ENCODE measurements at places on chromosomes 3 and 15. TPM values are rescaled to one million over a fixed set of nuclear protein-coding genes. Genes with fewer than 3 reads are reported as not detected.

The HRG gene
- not detected for total RNA-seq

The CYP1A2 gene
- total RNA-seq, result not detected

The PRSS50 gene
- 1.6 TPM for total RNA-seq

The PLA2G4D gene
- total RNA-seq, result 0.13 TPM

The CIB2 gene
- total RNA-seq, result 15.9 TPM

The CADPS gene
- 1.1 TPM for total RNA-seq

The XIRP1 gene
- total RNA-seq, result 0.13 TPM

The UBA7 gene
- total RNA-seq, result 162 TPM

The GOLGA6B gene
- 0.36 TPM for total RNA-seq

The DNAJA4 gene
- total RNA-seq, result 78.0 TPM

The CCDC13 gene
- total RNA-seq, result 1.2 TPM

The SLC35G2 gene
- total RNA-seq, result 4.0 TPM

The DENND4A gene
- 41.7 TPM for total RNA-seq

The IL20RB gene
- 4.3 TPM for total RNA-seq

The USP19 gene
- 69.3 TPM for total RNA-seq

The GOLGA8O gene
- 4.5 TPM for total RNA-seq

The SRGAP3 gene
- total RNA-seq, result 51.2 TPM

The EFCAB12 gene
- 0.26 TPM for total RNA-seq

The WDR93 gene
- 0.68 TPM for total RNA-seq

The TCF12 gene
- total RNA-seq, result 158 TPM

The CCR9 gene
- not detected for total RNA-seq

The NEK10 gene
- 9.4 TPM for total RNA-seq

The STRC gene
- total RNA-seq, result 1.4 TPM

The SLITRK3 gene
- total RNA-seq, result 1.2 TPM

The TBL1XR1 gene
- total RNA-seq, result 181 TPM

The TMEM158 gene
- 6.5 TPM for total RNA-seq

The HRH1 gene
- 10.5 TPM for total RNA-seq

The GOLGA8T gene
- not detected for total RNA-seq

The USP4 gene
- total RNA-seq, result 93.3 TPM

The FRMD4B gene
- 28.6 TPM for total RNA-seq

The XRN1 gene
- total RNA-seq, result 72.8 TPM

The CTXN2 gene
- total RNA-seq, result not detected

The ERICH6 gene
- 0.36 TPM for total RNA-seq

The DUOX1 gene
- total RNA-seq, result 85.5 TPM

The NRG4 gene
- 16.3 TPM for total RNA-seq

The CADM2 gene
- 6.9 TPM for total RNA-seq

The TYRO3 gene
- total RNA-seq, result 9.6 TPM

The FBN1 gene
- 37.1 TPM for total RNA-seq

The IQCH gene
- total RNA-seq, result 14.4 TPM

The PLA2G4E gene
- total RNA-seq, result 0.34 TPM

The PLD1 gene
- total RNA-seq, result 43.7 TPM

Measured in ureter (tissue), 1 donor.